Hindlimb muscle (tissue), 1 donor: ENCODE measurements at places on chromosomes 3 and 15. TPM values are rescaled to one million over a fixed set of nuclear protein-coding genes. Genes with fewer than 3 reads are reported as not detected.

The AHSG gene
- 0.45 TPM for polyA plus RNA-seq

The VILL gene
- polyA plus RNA-seq, result 7.5 TPM

GRCh38 chr15:80779658-80780415 is 667 bp downstream of the CEMIP start:
- DNase-seq, result peak; percentile 12

The ALDH1A2 gene
- polyA plus RNA-seq, result 18.5 TPM

DNA sequence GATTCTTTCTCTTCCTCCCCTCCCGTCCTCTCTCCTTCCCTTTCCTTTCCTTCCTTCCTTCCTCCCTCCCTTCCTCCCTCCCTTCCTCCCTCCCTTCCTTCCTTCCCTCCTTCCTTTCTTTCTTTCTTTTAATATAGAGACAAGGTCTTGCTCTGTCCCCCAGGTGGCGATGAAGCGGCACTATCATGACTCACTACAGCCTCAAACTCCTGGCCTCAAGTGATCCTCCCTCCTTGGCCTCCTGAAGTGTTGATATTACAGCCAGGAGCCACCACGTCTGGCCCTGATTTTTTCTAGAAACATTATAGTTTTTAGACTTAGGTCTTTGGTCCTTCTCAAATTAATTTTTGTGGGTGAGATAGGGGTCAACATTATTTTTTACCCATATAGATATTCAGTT is 15.5 kb downstream of the GRM2 start:
- no peak for DNase-seq

GRCh38 chr3:8755564-8756237 is 13.7 kb downstream of the OXTR start:
- DNase-seq, result no peak

GRCh38 chr3:138263104-138263503 is 66.5 kb downstream of the NME9 start:
- no peak for DNase-seq

DNA sequence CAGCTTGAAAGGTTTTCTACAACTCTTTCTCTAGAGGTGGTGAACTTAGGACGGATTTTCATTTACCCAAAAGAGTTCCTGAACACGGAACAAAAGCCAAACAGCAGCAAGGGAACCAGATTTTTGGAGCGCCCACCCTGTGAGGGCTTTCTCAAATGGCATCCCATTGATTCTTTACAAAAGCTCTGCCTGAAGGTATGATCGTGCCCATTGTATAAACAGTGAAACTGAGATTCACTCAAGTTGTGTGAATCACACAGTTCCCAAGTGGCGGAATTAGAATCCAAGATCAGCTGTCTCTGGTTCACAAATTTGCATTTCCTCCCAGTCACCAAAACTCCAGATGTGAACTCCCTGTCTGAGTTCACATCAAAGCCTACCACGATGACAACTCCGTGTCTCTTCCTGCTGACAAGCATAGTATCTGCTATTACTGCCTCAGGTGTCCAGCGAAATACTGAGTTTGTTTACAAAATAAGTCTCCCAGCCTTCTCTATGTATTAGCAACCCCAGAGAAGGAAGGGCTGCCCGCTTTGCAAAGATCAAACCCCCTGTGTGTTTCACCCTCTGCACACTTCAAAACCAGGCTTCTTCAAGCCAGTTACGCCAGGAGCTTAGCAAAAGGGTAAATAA is 235.9 kb upstream of the ST8SIA2 start:
- no peak for DNase-seq

The SLC6A20 gene
- 0.15 TPM for polyA plus RNA-seq

GRCh38 chr3:52345521-52346109 is 29.5 kb downstream of the DNAH1 start:
- DNase-seq, result no peak

DNA sequence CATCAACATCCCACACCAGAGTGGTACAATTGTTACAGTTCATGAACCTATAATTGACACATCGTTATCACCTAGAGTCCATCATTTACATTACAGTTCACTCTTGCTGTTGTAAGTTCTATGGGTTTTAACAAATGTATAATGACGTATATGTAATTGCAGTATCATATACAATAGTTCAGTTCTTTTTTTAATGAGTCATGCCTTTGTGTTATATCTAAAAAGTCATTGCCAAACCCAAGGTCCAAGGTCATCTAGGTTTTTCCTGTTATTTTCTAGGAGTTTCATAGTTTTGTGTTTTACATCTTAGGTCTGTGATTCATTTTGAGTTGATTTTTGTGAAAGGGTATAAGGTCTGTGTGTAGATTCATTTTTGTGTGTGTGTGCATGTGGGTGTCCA is 160.9 kb upstream of the GALNT15 start:
- DNase-seq, result no peak

DNA sequence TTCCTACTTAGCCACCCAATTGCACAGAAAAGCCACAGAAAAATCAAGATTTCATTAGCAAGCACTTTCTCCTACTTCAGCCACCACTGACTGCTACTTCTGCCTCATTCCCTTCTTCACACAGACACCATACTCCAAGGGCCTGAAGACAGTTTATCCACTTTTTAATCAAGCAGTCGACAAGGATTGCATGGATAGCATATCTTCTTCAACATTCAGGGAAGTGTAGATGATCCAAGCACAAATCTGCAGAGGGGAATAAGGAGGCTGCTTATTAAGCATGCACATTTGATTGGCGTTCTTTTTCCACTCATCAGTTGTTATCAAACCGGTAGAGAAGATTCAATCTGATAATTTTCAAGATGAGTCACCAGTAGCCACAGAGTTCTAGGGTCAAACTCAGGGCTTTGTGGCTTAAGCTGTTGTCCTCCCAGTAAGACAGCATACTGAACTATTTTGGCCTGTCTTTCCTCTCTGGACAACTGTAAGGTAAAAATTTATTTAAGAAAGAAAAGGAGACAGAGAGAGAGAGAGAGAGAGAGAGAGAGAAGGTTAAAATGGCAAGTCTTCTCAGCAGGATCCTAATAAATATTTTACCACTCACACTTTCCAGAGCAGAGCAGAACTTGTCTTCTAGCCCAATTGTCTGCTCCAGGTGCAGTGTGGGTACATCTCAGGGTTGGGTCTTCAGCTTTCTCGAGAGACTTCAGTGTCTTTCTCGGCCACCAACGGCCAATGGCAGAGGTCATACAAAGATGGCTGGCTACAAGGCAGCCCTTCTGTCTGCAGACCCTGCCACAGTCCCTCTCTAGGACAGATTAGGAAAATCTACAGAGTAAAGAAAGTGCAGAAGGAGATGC is 80.6 kb upstream of the BHLHE40 start:
- DNase-seq, result no peak

- no peak for DNase-seq
These were observed 141.4 kb downstream of the FOXP1 start for GRCh38 chr3:71441925-71442651.

DNA sequence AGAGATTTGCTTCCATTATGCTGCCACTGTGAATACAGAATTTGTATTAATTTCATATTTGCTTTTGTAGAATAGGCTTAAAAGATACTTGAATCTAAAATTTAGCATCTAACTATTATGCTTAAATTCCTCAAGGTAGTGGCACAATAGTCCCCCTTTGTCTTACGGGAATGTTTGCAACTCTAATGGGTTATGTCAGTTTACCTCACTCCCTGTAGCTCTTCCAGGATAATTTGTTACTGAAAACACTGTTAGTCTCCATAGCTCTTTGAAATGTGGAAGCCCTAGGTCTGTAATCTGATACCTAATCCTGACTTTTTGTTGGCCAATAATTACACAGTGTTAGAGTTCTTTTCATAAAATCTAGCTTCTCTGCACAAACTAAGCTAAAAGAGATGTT is 433.4 kb downstream of the PYDC2 start:
- DNase-seq, result no peak

The CFAP92 gene
- 1.4 TPM for polyA plus RNA-seq

DNA sequence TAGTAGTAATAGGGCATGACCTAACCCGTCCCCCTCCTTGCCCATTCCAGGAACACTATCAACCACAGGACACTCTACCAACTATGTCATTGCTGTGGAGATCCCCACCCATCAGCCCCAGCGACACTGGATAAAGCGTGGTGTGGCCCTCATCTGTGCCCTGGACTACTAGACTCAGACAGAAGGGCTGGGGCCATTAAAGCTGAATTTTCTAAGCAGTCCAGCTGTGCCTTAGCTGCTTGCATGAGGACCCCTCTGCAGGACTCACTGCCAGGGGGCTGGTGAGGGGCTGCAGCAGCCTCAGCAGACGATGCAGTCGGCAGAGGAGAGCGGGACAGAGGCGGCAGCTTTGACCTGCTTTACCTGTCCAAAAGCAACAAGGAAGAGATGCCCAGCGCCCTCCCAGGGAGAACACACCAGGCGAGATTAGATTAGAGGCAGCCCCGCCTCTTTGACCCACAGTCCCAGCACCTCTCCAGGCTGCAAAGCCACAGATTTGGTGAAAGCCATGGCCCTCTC is 44.6 kb downstream of the SEMA3G start:
- DNase-seq, result no peak

The GABRR3 gene
- polyA plus RNA-seq, result not detected
